ENCODE measurements at places on chromosomes 16 and 17.

DNA sequence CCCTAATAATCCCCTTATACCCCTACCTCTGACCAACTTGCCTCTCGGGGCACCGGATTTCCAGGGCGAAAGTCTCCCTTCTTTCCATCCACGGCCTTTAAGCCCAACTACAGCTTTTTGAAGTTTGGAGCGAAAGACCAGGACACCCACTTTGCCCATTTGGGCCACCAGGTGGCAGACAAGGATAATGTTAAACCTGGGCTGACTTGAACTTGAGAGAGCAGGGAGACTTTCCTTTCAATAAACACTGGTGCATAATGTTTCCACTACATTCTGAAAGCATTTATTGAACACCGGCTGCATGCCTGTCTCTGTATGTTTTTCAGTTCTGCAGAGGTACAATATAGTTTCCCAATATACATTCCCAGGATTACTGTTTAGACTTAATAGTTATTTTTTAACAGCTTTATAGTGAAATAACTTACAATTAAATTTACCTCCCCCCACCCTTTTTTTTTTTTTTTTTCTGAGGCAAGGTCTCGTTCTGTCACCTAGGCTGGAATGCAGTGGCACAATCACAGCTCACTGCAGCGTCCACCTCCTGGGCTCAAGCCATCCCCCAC lies 6.9 kb upstream of the CES3 start:
- peak; percentile 87 for DNase-seq

- DNase-seq, result no peak
Observed at GRCh38 chr17:44297975-44298374, 10.4 kb upstream of the RUNDC3A start.

- DNase-seq, result no peak
Observed at GRCh38 chr17:80452173-80452915, 24.1 kb downstream of the NPTX1 start.

DNA sequence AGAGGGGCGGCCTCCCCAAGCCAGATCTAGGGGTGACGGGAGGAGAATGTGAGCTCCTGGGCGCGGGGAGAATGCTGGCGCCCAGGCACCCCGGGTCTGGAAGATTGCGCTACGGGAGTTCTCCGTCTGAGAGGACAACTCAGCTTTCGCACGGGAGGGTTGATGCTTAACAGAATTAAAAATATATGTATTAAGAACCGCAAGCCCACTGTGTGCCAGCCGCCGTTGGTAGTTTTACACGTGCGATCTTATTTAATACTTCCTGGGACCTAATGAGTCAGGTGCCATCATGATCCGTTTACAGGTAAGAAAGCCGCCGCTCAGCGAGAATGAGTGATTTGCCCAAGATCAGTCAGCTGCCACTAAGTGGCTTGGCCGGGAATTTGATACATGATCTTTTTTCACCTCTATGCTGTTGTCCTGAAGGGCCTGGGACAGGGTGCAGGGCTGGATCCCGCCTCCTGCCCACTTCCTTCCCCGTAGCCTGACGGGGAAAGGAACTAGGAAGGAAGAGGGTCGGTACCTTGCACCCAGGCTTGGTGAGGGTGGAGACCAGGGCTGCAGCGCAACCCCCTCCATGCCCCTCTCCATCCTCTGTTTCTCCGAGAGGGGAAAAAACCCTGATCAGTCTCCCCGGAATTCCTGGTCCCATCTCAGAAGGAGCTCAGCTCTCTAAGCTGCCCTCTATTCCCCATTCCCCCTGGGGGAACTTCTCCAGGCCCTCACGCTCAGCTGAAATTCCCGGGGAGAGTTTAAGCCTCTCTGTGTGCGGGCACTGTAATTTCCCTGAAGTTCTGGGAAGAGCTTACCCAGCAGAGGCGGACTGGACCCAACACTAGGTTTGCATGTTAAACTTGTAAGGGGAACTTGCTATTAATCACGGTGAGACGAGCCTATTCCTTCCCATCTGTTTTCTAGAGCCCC lies 983 bp downstream of the VAT1L start:
- DNase-seq, result no peak

DNA sequence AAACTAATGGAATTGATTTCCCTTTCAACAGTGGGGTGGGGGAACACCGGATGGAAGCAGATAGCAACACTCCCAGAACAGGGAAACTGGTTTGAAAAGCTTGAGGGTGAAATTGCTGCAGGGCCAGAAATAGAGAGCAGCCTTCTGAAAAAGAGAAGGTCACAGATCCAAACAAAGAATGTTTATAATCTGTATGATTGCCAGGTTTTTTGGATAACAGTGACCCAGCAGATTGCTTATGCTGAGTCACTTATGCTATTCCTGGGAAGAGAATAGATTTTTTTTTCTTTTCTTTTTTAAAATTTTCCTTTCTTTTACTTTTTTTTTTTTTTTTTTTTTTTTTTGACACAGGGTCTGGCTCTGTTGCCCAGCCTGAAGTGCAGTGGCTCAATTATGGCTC lies 641.3 kb downstream of the KCNJ2 start:
- DNase-seq, result no peak

- no peak for DNase-seq
Observed at GRCh38 chr16:57422026-57422944, 17.7 kb downstream of the CCL17 start.

All from activated CD4-positive, alpha-beta T cell treated with anti-CD3 and anti-CD28 coated beads, Interleukin-2, amount 10 ng/mL, durations not matched to agents 7 days and 5 days (primary cell).